ENCODE measurements at places on chromosomes 16 and 17.

DNA sequence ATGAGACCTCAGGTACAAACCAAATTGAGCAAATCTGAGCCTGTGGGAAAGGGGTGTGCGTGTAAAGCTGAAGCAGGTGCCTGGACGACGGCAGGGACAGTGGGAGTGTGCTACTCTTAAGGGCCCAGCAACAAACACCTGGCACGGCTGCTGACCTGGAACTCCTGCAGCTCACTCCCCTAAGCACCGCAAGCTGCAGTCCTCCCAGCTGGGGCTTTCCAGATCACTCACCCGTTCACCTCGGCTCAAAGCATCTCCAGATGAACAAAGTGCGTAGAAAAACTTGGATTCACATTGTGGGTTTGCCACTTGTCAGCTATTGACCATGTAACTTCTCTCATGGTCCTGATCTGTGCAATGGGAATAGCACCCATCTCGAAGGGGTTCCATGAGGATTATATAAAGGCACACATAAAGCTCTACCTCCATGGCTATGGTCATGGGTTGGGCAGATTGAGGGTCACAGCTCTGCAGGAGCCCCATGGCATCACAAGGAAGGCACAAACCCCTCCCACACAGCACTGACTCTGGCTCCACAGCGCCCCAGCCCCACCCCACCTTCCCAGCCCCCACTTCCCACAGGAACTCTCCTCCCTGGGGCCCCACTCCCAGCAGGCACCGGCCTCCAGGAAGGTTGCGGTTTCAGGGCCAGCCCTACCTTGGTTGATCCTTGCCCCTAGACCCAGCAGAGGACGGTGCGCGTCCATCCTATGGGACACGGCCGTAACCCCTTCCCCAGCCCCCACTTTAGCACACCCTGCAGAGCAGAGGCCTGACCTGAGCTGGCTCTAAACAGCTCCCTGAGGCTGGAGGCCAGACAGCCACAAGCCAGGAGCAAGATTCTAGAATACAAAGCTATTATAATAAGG, 21.9 kb downstream of the ST3GAL2 start:
- DNase-seq, result no peak

DNA sequence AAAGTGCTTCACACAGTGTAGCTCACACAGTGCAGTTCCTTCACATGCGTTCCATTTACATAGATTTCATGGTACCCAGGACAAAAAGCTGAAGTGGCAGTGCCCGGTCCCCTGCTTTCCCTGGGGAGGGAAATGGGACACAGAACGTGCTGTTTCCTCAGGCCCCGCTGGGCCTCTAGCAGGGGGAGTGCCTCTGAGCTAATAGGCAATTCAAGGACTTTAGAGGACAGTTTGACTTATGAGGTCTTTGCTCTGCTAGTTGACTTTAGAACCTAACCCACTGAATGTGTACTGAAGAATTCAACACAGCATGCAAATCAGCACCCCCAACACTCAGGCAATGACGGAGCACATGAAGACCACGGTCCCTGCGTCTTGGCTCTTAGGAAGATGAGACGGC, 6.8 kb downstream of the CDIP1 start:
- no peak for DNase-seq

GRCh38 chr16:21626659-21627277, 25.6 kb downstream of the IGSF6 start:
- DNase-seq, result no peak

DNA sequence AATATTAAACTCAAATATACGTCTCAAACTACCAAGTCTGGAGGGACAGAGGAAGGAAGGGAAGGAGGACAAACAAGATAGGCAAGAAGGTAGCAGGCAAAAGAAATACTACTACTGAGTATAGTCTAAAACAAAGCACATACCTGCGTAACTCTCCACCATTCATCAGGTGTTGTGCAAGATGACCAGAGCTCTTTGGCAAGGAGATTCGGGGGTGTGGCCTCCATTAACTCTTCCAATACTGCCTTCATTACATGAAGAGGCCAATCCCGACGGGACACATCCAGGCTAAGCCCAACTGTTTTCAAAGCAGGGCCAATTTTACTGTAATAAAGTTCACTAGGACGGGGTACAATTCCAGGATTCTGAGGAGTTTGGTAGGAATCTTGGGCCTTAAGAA, 38.2 kb upstream of the ARL6IP1 start:
- no peak for DNase-seq

- DNase-seq, result no peak
Measured at GRCh38 chr16:73543970-73544599, 496.2 kb upstream of the ZFHX3 start.

DNA sequence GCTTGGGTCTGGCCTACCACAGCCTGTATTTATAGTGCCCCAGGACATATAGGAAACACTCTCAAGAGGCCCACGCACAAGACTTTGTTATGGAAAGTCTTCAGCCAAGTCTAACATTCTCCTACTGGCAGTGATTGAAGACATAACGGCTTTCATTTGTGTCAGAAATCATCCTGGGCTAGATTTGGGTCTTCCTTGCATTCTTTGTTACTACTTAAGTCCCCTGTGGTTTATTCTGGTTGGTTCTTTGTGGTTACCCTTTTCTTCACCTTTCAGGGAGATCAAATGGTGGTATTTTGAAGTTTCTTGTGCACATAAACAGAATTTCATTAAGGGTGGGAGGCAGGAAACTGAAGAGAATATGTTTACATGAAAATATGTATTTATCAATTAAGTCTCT, 37.7 kb downstream of the REXO5 start:
- DNase-seq, result no peak

DNA sequence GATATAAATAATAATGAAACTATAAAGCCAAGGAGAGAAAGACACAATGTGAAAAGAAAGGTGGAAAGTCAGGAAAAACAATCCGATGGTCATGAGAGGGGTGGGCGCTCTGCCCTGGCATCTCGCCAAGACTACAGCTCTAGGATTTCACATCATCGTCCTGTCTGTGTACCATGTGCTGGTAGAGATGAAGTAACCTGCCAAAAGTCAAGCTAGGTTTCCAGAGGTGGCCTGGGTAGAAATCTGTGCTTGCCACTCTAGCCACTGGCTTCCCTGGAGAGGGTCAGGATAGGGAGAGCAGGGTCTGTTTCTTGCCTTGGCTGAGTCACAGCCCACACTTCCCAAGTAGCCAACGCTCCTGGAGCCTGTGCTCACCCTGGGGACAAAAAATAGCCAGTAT, 31.0 kb upstream of the TRAP1 start:
- DNase-seq, result no peak

- no peak for DNase-seq
Measured at GRCh38 chr16:88497561-88498462, 44.7 kb downstream of the ZFPM1 start.

DNA sequence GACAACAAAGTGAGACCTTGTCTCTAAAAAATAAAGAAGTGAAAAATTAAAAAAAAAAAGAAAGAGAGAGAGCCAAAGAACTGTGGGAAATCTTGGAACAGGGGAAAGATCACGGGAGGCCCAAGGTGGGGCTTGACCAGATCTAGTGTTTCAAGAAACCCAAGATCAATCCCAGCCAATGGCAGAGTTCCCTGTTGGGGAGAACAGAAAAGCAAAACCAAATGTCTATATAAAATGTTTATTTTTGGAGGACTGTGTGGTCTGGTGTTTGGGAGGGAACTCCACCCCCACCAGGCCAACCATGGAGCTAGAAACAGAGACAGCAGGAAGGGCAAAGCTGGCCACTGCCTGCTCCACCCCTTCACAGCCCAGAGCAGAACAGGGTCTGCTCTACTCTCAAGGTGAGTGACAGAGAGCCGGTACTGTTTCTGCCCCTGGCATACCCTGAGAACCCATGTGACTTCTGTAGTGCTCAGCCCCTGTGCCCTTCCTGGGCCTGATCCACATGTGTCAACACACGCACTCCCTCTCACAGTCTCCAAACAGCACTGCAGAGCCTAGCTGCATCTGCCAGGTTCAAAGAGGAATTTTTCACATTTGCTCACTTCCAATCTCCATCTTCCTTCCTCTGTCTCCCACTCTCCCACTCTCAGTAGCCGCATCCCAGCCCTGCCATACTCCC, 3.7 kb downstream of the TMEM101 start:
- DNase-seq, result no peak

DNA sequence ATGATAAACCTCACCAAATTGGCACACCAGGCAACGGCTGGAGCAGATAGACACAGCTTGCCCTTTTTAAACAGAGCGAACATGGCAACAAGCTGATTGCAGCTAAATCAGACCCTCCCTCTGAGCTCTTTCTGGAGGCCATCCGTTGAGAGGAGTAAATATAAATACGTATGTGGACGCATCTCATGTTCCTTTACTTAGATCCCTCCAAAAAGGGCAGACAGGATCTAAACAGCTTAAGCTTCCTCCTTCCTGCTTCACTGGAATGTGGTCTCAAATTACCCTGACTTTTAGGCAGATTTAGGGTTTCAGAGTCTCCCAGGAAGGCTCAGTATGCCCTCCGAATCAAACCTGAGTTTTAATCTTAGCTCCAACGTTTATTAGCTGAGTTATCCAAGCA, 204.7 kb upstream of the GOT2 start:
- DNase-seq, result no peak

- no peak for DNase-seq
Measured at GRCh38 chr16:81280393-81280792, 34.4 kb upstream of the GAN start.

DNA sequence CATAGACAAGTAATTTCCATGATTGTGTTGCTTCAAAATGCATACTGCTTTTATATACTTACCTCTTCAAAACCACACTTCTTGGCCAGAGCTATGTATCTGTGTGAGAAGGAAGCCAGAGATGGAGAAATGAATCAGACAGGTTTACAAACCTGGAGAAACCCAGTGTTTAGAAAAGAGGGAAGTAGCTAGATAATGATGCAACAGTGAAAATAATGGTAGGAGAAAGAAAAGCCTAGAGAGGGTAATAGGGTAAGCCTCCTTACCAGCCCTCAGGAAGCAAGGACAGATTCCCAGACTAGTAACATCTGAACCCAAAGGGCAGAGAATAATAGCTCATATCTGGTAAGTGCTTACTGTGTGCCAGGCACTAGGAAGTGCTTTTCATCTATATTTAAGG, 250.3 kb upstream of the CDH11 start:
- no peak for DNase-seq

DNA sequence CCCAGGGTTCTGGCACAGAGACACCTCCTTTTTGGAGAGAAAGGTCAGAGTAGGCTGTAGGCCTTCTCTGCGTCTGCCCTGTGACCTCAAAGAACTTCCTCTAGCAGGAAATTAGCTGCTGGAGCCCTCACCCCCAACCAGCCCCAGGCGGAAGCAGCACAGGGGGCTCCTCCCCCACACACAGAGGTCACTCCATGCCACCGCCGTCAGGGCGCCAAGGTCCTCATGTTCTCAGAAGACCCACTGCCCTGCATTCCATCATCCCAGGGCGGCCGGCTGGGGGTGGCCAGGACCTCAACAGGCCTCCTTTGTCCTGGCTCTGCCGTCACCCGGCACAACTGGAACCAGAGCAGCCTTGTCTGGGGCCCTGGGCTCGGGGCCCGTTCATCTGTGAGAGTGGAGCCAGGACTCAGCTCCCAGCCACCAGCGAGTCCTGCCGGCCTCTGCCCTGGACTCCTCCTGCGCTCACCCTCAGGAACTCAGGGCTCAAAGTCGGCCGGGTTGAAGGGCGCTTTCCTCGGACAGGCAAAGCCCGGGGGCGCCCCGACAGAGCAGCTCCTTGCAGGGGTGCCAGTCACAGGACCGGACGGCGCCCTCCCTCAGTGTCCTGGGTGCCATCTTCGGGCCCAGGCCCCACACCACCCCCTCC, 1.2 kb downstream of the TMC6 start:
- peak; percentile 41 for DNase-seq

- no peak for DNase-seq
Measured at GRCh38 chr17:61970030-61970429, 42.2 kb upstream of the INTS2 start.

- no peak for DNase-seq
Measured at GRCh38 chr16:86892509-86892908, 314.2 kb downstream of the FOXL1 start.

GRCh38 chr16:19582050-19582831, 26.7 kb downstream of the VPS35L start:
- DNase-seq, result no peak

- DNase-seq, result no peak
Measured at GRCh38 chr17:12133183-12133582, 112.5 kb downstream of the MAP2K4 start.

- no peak for DNase-seq
Measured at GRCh38 chr16:78956859-78957258, 643.7 kb downstream of the MAF start.

DNA sequence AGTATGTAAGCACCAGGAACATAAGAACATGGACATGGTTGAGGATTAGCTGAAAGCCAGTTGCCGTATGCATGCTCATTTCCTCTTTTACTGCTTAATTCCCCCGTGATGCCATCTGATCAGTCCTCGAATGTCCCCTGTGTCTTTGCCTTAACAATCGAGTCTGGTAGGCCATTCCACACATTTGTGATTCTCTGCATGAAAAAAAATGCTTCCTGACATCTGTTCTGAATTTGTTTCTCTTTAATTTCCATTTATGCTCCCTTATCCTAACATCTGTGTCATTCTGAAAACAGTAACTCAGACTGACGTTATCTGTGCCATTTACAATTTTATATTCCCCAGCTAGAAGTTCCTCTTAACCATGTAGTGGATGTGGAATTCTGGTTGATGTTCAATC, 158.2 kb upstream of the TOX3 start:
- no peak for DNase-seq

GRCh38 chr17:14165616-14166015, 71.0 kb downstream of the CDRT15 start:
- no peak for DNase-seq

DNA sequence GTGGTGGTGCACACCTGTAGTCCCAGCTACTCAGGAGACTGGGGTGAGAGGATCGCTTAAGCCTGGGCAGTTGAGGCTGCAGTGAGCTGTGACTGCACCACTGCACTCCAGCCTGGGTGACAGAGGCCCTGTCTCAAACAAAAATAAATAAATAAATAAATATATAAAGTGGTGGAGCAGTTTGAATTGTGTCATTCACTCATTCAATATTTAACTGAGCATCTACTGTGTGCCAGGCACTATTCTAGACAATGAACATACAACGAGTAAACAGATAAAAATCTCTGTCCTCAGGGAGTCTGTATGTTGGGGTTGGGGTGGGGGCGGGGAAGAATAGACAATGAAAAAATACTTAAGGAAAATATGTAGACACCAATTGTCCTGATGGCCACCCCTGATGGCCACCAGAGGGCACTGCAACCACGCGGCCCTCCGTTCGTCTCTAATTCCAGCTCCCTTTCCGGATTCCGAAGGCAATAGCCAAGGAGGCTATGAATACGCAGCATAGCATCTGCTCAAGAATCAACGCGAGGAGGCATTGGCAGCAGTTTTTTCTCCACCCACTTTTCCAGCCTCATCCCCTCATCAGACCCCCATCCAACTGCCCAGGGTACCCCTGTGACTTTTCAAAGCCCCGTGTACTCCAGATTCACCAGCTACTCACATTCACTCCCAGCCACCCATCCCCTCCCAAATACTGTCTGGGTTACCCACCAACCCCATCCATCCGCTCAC, 21.4 kb downstream of the QPRT start:
- DNase-seq, result peak; percentile 71

- no peak for DNase-seq
Measured at GRCh38 chr17:50952889-50953288, 86.7 kb upstream of the TOB1 start.

All from activated T-helper 9 cell treated with anti-CD3 and anti-CD28 coated beads, Interleukin-2, amount 50 U/mL, for 16 hours (primary cell).